Stimulated activated CD8-positive, alpha-beta memory T cell treated with anti-CD3 and anti-CD28 coated beads, Interleukin-15, amount 100 ng/mL, for 24 hours (primary cell): ENCODE measurements at places on chromosomes 1 and 21.

GRCh38 chr1:178739285-178740045 is 14.4 kb downstream of the RALGPS2 start:
- no peak for DNase-seq

- no peak for DNase-seq
These were observed 5.9 kb downstream of the C1orf226 start for GRCh38 chr1:162387226-162388082.

DNA sequence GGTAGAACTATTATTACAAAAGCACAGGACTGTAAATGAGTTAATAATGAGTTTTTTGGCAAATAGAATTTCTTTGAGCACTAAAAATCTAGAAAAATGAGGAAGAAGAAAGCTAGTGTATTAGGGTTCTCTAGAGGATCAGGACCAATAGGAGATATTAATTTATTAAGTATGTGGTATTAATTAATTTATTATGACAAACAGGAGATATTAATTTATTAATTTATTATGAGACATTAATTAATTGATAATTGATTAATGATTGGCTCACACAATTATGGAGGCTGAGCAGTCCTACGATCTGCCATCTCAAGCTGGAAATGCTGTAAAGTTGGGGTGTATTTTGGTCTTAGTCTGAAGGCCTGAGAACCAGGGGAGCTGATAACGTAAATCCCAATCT is 31.2 kb downstream of the PLA2G4A start:
- DNase-seq: no peak

GRCh38 chr1:153058826-153059784 is 1.8 kb upstream of the SPRR2A start:
- no peak for DNase-seq

GRCh38 chr1:118101999-118102398 is 83.0 kb downstream of the SPAG17 start:
- DNase-seq: no peak

DNA sequence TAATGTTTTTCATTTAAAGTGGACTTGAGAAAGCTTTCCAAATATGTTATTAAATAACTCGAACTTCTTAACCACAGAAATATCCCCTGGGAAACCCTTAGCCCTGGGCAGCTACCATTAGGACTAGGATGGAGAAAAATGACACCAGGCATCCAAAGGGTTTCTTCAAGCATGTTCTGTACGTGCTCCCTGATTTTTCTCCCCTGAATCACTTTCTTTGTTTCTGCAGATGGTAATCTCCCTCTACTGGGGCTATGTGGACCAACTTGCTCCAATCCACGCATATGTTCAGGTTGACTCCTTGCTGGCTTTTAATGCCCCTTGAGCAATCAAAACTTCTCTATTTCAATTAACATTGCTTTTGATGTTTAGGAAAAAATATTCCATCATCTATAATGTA is 312.7 kb upstream of the C1orf87 start:
- no peak for DNase-seq

GRCh38 chr1:203676455-203676854 is 49.8 kb downstream of the ATP2B4 start:
- DNase-seq: no peak

- no peak for DNase-seq
These were observed 23.6 kb downstream of the SLAMF1 start for GRCh38 chr1:160623227-160623633.

- no peak for DNase-seq
These were observed 51.3 kb upstream of the CXADR start for GRCh38 chr21:17461582-17461981.

- no peak for DNase-seq
These were observed 92.0 kb downstream of the STUM start for GRCh38 chr1:226640321-226641136.

GRCh38 chr1:41169066-41169798 is 72.9 kb downstream of the SCMH1 start:
- no peak for DNase-seq

GRCh38 chr1:184417916-184418315 is 31.1 kb downstream of the C1orf21 start:
- no peak for DNase-seq

DNA sequence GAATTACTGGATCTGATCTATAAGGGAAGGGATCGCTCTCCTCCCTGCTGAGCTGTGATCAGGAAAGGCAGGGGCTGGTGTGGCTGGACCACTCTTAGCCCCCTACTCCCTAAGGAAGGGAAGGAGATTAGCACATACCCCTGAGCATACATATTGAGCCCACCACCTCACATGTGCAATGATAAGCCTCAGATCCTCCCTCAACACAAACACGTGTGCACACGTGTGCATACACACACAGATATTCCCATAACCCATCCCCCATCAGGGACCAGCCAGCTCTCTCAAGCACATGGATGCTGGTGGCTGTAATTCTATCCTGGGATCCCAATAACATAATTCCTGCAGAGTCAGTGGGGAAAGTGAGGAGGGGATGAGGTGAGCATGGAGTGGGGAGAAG is 21.2 kb downstream of the SYT2 start:
- no peak for DNase-seq

- DNase-seq: no peak
These were observed 11.5 kb downstream of the LRP8 start for GRCh38 chr1:53316424-53316765.

DNA sequence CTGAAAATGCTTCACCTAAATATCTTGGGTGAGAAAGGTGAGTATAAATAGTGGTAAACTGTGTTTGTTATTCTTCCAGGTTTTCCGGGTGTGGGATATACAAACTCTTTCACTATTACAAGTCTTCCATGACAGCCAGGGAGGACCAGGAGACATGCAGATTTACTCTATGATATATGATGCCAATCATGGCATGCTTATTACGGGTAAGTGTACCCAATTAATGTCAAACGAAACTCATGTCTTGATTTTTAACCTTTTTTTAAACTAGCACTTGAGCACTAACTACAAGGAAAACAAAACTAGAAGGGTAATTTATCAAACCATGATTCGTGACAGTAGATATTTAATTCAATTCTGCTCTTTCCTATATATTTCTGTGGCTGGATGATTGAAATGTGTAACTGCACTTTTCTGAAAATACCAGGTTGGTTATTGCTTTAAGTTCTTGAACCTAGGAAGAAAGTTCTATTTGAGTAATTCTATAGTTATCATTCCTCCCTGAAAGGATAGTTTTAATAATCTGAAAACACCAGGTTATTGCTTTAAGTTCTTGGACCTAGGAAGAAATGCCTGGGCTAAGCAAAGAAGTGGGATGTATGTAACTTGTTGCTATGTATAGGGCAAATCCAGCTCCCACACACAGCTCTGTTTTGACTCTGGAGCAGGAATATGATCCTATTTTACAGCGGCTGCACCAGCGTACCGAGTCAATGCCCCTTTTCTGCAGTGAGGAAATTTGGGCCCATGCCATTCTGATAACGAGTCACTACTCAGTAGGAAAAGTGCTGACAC is 86.4 kb downstream of the WDR64 start:
- DNase-seq: no peak

GRCh38 chr1:159000625-159001024 is 9.1 kb upstream of the IFI16 start:
- DNase-seq: no peak

DNA sequence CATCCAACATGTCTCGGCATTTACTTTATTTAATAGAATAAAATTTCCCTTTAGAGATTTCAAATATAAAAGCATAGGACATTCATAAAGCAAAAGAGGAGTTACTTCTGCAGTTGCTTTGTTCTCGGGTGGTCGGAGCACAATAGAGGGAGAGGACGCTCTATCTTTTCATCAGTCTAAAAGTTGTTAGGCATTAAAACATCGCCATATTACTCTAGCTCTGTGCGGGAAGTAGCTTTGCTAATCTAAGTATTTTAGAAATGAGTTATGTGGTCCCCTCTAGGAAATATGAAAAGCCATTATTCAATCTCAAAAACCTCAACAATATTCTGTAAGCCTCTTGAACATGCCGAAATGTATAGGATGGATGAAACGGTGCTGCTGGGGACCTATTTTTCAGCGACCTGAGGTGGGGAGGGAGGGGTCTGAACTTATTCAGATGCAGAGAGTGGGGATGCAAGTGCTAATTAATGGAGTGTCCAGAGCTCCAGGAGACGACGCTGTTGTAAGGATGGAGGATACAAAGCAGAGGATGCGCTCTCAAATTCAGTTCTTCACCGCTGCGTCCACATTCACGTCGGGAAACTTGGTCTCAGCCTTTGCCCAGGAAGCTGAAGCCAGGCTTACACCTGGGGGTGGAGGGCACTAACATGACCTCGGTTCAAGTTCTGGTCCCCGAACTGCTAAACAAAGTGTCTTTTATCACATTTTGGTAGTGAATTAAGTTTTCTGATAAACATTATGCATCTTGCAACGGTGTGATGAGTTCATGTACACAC is 6.3 kb downstream of the CDKN2C start:
- DNase-seq: no peak

GRCh38 chr1:231376875-231377549 is 38.9 kb downstream of the SPRTN start:
- no peak for DNase-seq

GRCh38 chr1:204945565-204945977 is 74.9 kb downstream of the NFASC start:
- DNase-seq: no peak

GRCh38 chr1:61079898-61080336 is 2.4 kb upstream of the NFIA start:
- DNase-seq: no peak

- DNase-seq: no peak
These were observed 58.9 kb upstream of the GNG4 start for GRCh38 chr1:235708390-235708962.

GRCh38 chr1:55213151-55213884 is 1.8 kb downstream of the USP24 start:
- no peak for DNase-seq

DNA sequence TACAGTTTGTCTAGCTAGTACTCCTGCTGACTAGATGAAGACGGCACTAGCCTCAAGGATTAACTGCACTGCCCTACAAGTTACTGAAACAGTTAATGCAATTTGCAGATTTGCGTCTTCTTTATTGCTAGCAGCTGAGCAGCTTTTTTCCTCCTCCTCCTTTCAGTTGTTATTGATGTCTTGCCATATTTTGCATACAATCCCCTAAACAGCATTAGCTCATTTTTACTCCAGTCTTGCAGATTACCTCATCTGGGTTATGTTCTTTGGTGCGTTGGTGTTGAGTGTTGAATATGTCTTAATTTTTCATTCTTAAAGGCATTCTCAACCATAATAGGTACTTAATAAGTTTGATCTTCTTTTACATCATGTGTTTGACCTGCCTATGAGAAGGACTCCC is 363.4 kb upstream of the LYPLAL1 start:
- DNase-seq: no peak

GRCh38 chr1:116664366-116664977 is 3.1 kb downstream of the IGSF3 start:
- no peak for DNase-seq

GRCh38 chr1:157042846-157043245 is 2.7 kb downstream of the ARHGEF11 start:
- DNase-seq: no peak

- DNase-seq: no peak
These were observed 7.0 kb downstream of the CD53 start for GRCh38 chr1:110879758-110880606.

DNA sequence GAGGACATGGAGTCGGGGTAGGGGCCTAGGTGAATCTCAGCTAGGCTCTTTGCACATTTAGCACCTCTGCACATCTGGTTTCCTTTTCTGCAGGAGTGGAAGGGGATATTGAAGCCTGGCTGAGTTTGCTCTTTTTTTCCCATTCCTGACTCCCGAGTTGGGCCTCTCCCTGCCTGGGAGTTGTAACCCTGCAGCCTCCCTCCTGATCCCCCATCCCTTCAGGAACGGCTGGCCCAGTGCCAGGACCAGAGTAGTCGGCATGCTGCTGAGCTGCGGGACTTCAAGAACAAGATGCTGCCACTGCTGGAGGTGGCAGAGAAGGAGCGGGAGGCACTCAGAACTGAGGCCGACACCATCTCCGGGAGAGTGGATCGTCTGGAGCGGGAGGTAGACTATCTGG is 836 bp downstream of the OLFML3 start:
- DNase-seq: no peak

- no peak for DNase-seq
These were observed 430.8 kb downstream of the DISC1 start for GRCh38 chr1:232057217-232057895.

- no peak for DNase-seq
These were observed 59.9 kb downstream of the MAN1C1 start for GRCh38 chr1:25676488-25676887.

GRCh38 chr1:82487778-82488177 is 687.0 kb downstream of the ADGRL2 start:
- DNase-seq: no peak

DNA sequence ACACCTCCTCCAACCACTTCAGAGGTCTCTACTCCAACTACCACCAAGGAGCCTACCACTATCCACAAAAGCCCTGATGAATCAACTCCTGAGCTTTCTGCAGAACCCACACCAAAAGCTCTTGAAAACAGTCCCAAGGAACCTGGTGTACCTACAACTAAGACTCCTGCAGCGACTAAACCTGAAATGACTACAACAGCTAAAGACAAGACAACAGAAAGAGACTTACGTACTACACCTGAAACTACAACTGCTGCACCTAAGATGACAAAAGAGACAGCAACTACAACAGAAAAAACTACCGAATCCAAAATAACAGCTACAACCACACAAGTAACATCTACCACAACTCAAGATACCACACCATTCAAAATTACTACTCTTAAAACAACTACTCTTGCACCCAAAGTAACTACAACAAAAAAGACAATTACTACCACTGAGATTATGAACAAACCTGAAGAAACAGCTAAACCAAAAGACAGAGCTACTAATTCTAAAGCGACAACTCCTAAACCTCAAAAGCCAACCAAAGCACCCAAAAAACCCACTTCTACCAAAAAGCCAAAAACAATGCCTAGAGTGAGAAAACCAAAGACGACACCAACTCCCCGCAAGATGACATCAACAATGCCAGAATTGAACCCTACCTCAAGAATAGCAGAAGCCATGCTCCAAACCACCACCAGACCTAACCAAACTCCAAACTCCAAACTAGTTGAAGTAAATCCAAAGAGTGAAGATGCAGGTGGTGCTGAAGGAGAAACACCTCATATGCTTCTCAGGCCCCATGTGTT is 66.6 kb downstream of the TPR start:
- no peak for DNase-seq

- no peak for DNase-seq
These were observed 7.1 kb downstream of the ANGEL2 start for GRCh38 chr1:213008564-213008963.

- no peak for DNase-seq
These were observed 116.3 kb downstream of the EPHB2 start for GRCh38 chr1:22826604-22827580.

GRCh38 chr1:12416744-12417143 is 186.9 kb downstream of the VPS13D start:
- DNase-seq: no peak

GRCh38 chr1:3194760-3195479 is 125.9 kb downstream of the PRDM16 start:
- no peak for DNase-seq
